ENCODE measurements at places on chromosomes 5 and 9. TPM values are rescaled to one million over a fixed set of nuclear protein-coding genes. Genes with fewer than 3 reads are reported as not detected.

LHX2 gene
- total RNA-seq, result not detected

CAMLG gene
- total RNA-seq, result 52.3 TPM

GABRG2 gene
- not detected for total RNA-seq

CENPH gene
- 4.1 TPM for total RNA-seq

HSPA9 gene
- total RNA-seq, result 500 TPM

FOXD4L4 gene
- not detected for total RNA-seq

FAM81B gene
- not detected for total RNA-seq

FOXI1 gene
- total RNA-seq, result not detected

LCN6 gene
- total RNA-seq, result not detected

TMEM171 gene
- total RNA-seq, result 0.60 TPM

LCN12 gene
- 1.0 TPM for total RNA-seq

FOXD1 gene
- total RNA-seq, result not detected
